ENCODE measurements at places on chromosomes 6 and 20.

GRCh38 chr6:32046450-32047083, 8.4 kb downstream of the CYP21A2 start:
- no peak for DNase-seq

DNA sequence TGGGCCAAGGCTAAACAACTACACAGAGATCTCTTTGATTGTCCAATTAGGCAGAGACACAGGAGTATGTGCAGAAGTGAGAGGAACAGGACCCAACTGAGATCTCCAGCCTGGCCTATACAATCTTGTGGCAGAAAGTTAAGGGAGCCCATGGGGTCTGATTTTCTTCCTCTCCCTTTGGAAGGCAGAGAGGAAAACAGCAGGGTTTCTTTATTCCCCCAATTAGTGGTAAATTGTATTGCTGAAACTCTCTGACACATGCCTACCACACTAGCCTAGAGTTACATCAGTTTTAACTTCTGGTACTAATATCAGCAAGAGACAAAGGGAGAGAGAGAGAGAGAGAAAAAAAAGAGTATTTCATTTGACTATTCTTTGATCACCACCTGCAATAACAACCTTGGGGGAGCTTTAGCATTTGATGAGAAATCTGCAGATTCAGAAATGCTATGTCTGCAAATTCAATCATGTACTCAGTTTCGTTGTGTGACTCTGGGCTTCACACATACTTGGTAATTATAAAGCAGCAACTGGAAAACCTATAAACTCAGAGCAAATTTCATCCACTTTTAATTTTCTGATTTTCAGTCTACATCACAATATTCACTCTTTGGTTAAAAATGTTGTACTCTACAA, 260.3 kb upstream of the SPTLC3 start:
- DNase-seq, result no peak

GRCh38 chr6:99412065-99412464, 13.0 kb downstream of the PNISR start:
- DNase-seq, result no peak

DNA sequence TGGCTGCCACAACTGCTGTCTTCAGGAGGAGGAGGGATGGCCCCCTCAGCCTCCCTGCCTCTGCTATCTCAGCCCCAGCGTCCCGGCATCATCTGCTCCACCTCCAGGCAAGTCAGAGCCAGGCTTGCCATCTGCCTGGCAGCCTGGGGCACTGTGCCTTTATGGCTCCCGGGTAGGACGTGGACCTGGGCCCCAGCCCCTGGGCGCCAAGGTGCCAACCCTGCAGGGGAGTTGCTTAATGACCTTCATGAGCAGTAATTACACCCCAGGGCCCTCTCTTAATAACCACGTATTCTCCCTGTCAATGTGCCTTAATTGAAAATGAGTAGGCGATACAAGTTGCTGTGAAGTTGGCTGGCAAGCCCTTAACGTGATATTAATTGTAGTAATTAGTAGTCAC, 122.1 kb upstream of the MLN start:
- no peak for DNase-seq

DNA sequence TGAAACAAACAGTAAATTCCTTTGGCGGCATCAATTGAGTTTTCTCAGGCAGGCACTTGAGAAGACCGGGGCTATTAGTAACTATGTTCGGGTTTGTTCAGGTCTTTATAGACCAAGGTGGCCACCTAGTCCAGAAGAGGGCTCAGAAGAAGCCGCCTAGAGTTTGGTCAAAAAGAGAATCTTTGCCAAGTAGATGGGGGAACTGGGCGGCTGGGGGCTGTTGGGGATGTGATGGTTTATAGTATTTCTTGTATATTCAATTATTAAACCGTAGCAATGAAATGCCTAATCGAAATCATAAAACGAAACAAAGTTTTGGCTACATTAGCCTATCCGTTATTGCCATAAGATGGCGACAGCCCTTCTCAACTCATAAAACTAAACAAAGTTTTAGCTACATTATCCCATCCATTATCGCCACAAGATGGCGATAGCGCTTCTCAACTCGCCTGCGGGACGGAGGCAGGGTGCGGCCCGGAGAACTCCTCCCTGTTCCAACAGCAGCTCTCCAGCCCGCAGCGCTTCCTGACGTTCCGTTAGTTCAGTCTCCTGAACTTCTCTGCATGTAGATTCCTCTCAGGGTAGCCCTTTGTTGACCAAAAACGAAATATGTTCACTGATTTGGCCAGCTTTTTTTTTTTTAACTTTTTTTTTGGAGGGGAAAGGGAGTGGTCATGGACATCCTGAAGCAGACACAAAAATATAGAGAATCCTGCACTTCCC, 120.5 kb upstream of the PRSS16 start:
- DNase-seq, result peak; percentile 64

DNA sequence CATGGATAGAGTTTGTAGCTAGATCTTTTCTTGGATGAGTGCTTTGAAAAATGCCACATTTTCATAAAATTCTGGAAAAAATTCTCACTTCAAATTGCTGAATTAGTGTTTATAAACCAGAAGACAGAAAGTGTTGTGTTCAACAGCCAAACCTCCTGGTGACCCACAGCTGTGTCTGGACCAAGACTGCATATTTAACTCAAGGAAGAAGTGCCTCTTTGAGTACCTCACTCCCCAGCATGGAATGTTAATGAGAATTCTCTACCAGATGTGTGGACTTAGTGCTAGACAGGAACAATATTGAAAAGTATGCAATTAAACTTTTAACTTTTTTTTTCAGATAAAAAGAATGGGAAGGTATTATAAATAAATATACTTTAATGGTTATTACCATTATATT, 609.3 kb downstream of the COL12A1 start:
- DNase-seq, result no peak
